Amygdala (tissue), 56 donors: ENCODE measurements at places on chromosomes 2 and 18.

GRCh38 chr2:166762746-166763145 is 125.5 kb upstream of the XIRP2 start:
- DNase-seq: no peak

DNA sequence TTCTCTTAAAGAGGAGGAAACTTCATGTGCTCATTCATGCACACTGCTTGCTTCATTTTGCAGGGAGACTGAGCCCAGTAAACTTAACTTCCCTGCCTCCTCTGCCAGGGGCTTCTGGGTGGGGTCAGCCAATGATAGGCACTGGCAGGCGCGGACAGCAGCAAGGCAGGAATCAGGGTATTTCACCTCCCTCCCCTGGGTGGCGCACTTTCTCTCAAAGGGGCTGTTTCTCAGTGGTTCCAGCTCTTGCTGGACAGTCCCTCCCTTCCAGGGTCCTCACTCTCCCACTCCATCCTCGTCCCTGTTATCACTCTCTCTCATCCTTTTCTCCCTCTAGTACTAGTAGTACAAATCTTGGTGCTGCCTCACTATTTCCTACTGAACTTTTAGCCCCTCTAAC is 320.5 kb upstream of the ZNF521 start:
- DNase-seq: no peak

DNA sequence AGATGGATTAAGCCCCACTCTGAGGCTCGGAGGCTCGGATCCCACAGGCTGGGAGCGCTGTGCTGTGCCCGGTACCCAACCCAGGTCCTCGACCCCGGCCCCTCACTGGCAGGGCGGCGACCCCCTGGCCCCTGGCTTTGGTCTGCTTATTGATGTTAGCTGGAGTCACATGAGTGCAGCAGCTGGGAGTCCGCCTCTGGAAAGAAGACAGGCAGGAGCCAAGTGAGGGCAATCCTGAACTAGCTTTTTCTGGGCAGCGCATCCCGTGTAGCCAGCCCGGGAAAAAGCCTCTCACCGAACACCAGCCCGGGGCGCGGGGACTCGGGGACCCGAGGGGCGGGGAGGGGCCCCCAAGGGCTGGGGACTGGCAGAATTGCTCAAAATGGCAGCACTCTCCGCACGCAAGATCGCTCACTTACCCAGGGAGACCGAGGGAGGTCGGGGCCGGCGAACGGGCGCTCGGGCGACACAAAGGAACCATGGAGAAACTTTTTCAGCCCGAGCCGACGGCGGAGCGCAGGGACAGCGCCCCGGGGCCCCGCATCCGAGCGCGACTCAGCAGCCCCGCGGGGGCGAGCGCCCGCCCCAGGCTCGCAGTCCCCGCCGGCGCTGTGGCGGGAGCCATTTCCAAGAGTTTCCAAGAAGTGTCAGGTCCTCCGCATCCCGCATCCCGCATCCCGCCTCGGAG is 567 bp downstream of the TMEM200C start:
- no peak for DNase-seq

- no peak for DNase-seq
Measured at GRCh38 chr2:71500426-71501079, 47.2 kb downstream of the DYSF start.

DNA sequence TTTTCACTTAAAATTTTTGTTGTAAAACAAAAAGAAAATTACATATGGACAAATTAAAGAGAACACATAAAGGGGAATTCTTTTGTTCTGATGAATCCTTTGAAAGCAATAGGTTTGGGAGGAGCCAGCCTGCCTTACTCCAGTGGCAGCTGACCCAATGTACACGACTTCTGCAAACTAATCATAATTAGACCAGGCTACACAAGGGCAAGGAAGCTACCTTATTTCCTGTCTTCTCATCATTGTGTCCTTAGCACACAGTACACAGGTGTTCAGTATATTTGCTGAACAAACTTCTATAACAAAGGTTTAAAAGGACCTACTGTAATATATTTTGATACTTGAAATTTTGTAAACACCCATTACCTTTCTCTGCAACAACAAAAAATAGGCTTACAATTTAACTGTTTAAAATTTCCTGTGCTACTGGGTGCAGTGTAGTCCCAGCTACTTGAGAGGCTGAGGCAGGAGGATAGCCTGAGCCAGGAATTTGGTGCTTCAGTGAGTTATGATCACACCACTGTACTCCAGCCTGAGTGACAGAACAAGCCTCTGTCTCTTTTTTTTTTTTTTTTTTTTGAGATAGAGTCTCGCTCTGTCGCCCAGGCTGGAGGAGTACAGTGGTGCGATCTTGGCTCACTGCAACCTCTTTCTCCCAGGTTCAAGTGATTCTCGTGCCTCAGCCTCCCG is 18.9 kb downstream of the KCNG3 start:
- no peak for DNase-seq

- DNase-seq: no peak
Measured at GRCh38 chr2:66058675-66059074, 376.2 kb upstream of the MEIS1 start.

- DNase-seq: no peak
Measured at GRCh38 chr2:122105877-122106206, 350.4 kb downstream of the TSN start.

DNA sequence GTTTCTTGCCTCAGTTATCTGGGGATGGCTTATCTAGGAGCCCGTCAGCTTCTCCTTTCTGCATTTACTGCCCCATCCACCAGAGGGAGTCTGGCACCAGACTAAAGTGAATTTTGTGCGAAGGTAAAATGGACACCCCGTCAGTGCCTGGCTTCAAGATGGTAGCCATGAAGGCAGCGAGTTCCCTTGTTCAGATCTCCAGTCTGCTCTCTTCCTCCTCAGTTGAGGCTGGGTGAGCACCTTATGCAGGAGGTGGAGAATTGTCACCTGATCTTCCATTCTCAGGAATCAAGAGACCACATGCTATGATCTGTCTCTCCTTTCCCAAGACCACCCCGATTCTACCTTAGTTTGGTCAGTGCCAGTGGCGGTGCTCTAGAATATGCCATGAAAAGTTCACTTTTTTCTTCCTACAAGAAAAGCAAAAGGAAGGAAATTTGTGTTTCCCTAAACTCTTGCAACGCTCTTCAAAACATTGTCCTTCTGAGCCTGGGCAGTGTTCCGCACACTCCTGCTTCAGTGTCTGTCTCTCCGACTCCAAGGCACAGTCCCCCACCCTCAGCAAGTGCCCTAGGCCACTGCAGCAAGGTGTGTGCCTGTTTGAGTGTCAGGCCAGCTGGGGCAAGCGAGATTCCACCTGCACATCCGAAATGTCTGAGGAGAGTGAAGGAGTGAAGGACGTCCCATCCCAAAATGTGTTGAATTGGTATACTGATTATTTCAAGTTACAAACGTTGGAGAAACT is 168.6 kb downstream of the SS18 start:
- no peak for DNase-seq

DNA sequence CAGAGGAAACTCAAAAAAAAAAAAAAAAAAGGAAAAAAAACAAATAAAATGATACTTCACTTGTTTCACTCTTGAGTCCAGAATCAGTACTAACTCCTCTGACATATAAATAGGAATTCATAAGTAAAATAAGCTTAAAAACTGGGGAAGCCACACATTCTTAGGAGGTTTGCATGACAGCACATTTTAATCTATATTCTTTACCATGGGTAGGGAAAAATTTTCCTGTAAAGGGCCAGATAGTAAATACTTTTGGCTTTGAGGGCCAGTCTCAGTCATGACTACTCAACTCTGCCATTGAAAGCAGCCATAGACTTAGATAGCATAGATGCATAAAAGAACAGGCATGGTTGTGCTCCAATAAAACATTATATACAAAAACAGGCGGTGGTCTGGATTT is 145.2 kb downstream of the BCL11A start:
- no peak for DNase-seq

DNA sequence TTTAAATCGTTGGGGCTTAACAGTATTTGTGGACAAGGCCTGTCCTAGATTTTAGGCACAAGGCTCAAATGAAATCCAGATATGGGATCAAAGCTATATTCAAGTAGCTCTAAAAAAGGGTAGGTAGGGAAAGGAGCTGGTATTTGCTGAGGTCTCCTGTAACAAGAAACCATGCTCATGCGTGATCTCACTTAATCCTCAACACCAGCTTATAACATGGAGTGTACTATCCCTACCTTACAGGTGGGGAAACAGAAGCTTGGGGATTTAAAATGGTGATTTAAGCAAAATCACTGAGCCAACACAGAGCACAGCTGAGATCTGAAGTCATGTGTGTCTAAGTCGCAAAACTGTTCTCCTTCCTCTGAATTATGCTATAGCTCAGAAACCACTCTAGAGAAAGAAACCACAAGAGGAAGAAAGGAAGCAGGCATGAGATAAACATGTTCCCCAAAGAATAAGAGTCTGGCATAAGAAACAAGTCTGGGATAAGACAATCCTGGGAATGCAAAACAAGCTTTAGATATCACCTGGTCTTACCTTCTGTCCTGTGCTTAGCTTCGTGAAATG is 43.1 kb downstream of the CYRIA start:
- no peak for DNase-seq

DNA sequence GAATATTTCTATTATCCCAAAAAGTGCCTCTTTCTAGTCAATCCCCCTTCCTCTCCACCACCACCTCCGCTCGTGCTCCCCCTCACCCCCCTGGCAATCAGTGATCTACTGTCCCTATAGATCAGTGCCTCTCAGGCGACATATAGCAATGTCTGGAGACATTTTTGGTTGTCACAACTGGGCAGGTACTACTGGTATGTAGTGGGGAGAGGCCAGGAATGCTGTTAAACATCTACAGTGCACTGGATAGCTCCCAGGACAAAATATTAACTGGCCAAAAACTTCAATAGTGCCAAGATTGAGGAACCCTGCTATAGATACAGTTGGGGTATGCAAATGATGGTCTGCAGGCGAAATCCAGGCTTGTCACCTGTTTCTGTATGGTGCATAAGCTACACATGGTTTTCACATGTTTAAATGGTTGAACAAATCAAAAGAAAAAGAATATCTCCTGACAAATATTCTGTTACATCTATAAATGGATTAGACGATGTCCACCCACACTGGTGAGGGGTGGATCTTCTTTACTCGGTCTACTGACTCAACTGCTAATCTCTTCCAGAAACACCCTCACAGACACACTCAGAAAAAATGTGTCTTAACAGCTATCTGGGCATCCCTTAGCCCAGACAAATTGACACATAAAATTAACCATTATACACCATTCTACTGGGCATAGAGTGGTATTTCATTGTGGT is 25.5 kb downstream of the DPYSL5 start:
- DNase-seq: no peak
